Epithelial cell of proximal tubule (primary cell): ENCODE measurements at places on chromosomes 7 and 10. TPM values are rescaled to one million over a fixed set of nuclear protein-coding genes. Genes with fewer than 3 reads are reported as not detected.
A peak's percentile ranks its signal among the peaks of the same experiment; 100 is the strongest.

DNA sequence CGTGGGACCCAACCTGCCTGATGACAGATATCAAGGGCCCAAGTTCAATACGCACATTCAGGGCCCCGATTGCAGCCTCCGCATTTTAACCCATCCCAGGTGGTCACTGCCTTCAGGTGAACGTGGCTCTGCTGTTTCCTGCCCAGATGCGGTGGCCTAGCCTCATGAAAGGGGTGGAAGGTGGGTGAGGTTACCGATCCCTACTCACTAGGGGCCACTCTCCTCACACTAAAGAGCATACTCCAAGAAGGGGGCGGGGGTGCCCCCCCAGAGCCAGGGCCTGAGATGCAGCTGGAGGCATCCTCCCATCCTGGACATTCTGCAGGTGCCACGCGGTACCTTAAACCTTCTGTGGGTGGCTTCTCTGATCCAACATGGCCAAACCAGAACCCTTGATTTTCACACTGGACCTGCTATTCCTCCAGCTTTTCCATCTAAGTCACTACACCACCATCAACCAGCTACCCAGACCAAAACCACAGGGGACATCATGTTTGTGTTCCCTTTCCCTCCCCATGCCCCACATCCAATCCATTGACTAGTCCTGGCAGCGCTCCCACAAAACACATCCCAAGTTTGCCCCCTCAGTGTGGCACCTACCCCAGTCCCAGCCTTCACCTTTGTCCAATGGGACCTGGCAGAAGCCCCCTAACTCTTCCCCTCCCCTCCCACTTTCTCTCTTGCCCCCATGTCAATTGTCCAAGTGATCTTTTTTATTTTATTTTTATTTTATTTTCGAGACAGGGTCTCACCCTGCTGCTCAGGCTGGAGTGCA, 30.0 kb downstream of the PRLHR start:
- DNase-seq: no peak

CYP3A7 gene
- total RNA-seq: 0.12 TPM in 1 of 2 replicates, not detected in the other

UBTD1 gene
- 21.6 and 23.6 TPM in 2 replicates for total RNA-seq

- no peak for DNase-seq
These were observed 452.0 kb upstream of the FZD8 start for GRCh38 chr10:36094096-36094495.

DNA sequence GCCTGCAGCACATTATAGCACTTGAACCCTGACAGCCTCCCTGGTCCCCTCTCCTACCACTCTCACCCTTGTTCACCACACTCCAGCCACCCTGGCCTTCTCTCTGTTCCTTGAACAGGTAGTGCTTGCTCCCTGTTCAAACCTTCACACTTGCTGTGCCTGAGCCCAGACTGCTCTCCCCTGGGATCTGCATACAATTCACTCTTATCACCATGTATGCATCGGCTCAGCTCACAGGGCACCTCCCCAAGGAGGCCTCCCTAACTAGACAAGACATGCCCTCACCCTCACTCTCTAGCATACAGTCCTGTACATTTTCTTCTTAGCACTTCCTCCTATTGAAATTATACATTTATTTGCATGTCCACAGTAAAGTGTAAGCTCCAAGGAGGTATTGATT, 59.3 kb downstream of the FAM13C start:
- no peak for DNase-seq

DNA sequence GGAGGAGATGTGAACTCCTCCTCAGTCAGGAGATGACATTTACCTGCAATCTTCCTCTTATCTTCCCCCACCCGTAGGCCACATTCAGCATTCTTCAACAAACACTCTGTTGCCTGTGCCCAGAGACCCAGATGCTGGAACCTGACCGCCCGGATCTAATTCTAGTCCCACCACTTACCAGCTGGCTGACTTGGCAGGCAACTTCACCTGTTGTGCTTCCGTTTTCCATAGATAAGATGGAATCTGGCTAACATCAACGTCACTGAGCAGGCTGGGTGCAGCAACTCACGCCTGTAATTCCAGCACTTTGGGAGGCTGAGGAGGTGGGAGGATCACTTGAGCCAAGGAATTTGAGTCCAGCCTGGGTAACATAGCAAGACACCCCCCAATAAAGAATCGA, 21.3 kb upstream of the FXYD4 start:
- DNase-seq: no peak

GRCh38 chr10:132774902-132775863, 10.8 kb downstream of the NKX6-2 start:
- DNase-seq: peak; percentile 9

ZNF488 gene
- total RNA-seq: 0.63 and 2.1 TPM in 2 replicates

RHOBTB1 gene
- 17.0 and 22.2 TPM in 2 replicates for total RNA-seq

DNA sequence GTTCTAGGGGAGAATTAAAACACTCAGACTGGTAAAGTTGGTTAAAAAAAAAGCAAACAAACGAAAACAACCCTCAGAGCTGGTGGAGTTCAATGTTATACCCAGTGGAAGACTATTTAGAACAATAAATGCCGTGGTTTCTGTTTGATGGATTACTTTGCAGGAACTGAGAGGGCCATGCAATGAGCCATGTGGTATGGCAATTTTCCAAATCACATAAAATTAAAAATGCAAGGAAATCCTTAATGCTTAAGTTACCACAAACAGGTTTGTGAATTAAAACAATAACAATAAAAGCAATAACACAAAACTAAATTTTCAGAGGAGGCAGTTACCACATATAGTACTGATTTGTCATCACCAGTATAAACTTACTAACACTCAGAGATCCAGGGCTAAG, 96.9 kb downstream of the RTKN2 start:
- DNase-seq: no peak

DNA sequence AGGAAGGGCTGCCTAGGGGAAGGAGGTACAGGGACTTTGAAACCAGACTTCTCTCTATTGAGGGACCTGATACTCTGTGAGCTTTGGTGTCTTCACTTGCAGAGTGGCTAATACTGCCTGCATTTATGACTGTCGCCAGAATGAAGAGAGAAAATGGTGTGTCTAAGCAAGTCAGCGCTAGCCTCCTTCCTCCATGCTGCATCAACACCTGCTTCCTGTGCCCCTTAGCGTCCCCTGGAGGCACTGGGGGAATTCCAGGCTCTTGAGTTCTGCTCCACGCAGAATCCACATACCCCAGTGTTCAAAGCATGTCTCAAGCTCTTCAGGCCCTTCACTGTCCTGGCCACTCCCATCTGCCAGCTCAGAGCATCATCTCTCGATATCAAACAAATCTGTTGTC, 140.5 kb downstream of the PKD1L1 start:
- no peak for DNase-seq

DNA sequence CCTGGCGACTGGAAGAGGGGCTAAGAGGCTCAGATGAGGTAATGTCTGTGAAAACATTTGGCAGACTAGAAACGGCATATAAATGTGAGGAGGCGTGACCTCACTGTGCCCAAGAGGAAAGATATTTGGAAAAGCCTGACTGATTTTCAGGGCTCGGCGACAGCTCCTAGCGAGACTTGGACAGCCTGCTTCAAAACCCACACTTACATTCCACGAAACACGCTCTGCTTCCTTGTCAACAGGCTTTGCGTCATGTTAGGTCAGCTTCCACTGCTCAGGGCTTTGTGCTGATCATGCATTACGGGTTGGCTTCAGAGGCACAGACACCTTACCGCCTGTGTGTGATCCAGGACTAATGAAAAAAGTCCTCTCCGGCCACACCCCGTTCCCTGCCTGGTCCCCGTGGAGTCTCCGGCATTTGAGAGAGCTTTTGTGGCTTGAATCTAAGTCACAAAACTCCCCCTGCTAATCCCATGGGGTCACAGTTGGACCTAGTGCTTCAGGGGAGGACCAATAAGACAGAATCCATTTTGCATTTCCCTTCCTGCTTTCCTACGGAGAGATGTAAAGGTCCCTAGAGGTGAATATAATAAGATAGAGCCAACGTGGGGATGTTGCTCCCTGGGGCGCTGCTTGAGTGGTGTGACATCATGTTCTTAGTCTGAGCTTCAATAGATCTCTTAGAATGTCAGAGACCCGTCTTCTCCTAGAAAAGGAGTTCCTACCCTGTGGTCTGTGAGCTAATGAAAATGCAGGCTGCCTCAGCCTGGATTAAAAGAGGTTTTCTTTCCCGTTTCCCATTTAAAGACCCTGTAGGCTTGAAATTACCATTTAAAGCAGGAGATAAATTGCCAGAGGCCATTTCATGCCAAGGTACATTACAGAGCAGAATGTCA, 25.5 kb downstream of the FGFBP3 start:
- DNase-seq: peak; percentile 73

GRCh38 chr7:94921911-94922310, 14.5 kb downstream of the PPP1R9A start:
- DNase-seq: no peak

DNA sequence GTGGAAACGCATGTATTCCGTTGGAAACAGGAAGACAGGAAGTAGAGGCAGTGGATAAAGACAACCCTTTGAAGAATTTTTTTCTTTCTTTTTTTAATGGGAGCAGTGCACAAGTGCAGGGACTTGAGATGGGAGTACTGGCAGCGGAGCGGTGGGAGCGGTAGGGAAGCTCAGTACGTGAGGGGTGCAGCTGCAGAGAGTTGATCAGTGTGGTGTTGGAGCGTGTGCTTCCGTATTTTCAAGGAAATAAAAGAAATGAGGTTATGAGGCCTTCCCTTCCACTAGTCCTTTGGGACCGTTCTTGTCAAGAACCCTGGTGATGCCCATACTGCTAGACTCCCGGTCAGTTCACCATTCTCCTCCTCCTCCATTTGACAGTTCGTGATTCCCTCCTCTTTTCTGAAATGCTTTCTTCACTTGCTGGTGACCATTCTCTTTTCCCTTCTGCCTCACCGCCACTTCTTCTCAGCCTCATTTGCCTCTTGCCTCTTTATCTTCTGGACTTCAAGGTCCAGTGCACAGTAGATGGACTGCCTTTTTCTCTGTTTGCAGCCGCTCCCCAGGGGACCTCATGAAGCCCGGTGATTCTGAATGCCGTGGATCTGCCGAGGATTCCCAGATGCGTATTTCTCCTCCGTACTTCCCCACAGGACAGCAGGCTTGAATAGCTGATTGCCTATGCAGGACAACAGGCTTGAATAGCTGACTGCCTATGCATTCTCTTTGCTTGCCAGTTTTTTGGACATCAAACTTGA, 39.1 kb upstream of the TMEM236 start:
- no peak for DNase-seq

DNA sequence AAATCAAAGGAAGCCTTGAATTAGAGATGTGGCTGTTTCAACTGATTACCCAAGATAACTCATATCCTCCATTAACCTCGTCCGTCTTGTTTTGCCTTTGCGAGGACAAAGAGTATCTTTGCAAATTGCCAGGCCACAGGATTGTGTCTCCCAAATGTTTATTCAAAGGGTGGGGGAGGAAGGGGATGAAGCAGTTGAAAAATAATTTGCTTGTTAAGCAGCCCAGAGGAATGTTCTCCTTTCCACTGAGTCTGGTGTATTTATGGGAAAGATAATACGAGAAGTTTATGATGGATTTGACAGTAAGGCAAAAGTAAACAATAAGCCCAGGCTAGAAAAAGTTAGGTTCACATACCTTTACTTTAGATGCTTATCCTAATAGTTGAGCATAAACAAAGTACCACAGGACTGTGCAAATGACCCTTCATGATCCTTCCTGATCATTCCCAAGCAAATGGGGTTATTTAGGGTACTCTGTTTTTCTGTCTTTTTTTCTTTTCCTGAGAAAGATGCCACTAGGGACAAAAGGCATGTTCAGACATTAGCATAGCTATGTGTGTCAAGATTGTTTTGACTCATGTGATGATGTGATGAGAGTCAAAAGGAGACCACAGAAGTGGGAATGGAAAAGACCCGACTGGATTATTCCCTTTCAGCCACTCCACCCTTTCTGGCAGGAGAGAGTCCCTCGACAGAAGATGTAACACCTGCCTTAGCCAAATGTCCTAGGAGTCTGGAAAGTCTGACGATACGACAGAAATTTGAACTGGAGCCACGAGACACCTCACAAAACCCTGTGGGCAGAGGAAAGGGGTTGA, 243.0 kb upstream of the GLI3 start:
- no peak for DNase-seq

- no peak for DNase-seq
These were observed 66.4 kb upstream of the SEC61G start for GRCh38 chr7:54825368-54825767.

DNA sequence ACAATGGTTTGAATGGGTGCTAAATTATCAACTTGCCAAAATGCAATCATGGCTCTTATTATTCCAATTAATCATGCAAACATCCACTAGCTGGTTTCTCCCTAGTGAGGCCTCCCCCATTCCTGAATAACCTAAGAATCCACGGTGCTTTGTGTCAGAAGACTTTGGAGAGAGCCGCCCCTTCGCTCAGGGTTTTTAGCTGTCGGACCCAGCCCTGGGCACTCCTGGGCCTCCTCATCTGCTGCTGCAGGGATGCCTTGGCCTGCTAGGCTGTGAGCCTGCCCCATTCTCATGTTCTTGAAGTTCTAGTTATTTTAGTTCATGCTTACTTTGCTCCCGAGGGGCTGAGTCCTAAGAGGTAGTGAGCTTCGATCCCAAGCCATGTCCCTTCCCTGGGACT, 34.1 kb upstream of the SFRP5 start:
- DNase-seq: no peak

GRCh38 chr7:68676813-68677535, 921.3 kb upstream of the AUTS2 start:
- no peak for DNase-seq

GRCh38 chr10:49257626-49258349, 41.2 kb upstream of the C10orf71 start:
- DNase-seq: no peak
